ENCODE measurements at places on chromosomes 1 and 21.

GRCh38 chr1:172356620-172357019, 63.9 kb upstream of the C1orf105 start:
- no peak for DNase-seq

GRCh38 chr1:58629031-58629462, 52.0 kb upstream of the TACSTD2 start:
- DNase-seq, result no peak

DNA sequence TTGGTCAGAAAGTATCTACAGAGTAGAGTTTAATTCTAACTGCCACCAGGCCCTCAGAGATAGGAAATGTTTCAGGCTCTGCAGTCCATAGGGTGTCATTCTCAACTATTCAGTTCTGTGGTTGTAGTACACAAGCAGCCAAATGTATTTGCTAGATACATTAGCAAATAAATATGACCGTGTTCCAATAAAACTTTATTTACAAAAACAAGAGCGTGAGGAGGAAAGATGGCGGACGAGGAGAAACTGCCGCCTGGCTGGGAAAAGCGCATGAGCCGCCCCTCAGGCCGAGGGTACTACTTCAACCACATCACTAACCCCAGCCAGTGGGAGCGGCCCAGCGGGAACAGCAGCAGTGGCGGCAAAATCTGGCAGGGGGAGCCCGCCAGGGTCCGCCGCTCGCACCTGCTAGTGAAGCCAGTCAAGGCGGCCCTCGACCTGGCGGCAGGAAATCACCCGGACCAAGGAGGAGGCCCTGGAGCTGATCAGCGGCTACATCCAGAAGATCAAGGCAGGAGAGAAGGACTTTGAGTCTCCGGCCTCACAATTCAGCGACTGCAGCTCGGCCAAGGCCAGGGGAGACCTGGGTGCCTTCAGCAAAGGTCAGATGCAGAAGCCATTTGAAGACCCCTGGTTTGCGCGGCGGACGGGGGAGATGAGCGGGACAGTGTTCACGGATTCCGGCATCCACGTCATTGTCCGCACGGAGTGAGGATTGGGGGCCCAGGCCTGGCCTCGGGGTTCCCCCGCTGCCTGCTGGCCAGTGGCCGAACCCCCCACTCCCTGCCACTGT, 286.1 kb downstream of the LRRC40 start:
- DNase-seq, result no peak

- DNase-seq, result no peak
These were observed 1.0 kb upstream of the SLC6A9 start for GRCh38 chr1:44032170-44032790.

DNA sequence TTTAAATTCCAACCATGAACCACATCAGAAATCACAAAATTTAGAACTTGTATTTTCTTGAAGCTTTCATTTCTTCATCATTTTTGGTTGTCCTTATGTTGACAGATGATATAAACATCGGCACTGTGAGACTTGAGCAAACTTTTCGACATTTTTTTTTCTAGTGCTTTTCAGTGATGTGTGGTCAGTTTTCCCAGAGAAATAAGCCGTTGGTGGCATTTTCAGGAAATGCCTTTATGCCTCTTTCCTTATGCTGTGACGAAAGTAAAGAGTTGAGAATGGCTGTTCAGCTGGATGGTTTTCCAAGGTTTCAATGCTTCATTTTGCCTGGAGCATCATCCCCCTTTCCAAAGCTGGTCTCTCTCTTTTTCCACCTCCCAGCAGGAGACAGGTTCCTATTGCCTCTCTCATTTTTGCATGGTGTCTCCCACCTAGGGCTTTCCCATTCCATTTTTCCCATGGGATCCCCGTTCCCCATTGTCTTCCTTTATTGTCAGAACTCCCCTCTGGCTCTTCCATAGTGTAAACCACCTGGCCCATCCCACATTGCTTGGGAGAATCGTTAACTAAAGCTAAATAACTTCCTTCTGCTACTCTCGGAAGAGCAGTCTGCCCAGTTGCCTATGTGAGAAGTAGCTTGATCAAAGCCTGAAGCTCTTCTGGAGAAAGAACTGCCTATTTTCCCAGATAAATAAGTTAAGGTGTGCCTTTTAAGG, 61.4 kb upstream of the DYNLT5 start:
- DNase-seq, result no peak

- DNase-seq, result no peak
These were observed 311.0 kb downstream of the PTPRU start for GRCh38 chr1:29547300-29547699.

GRCh38 chr1:69305621-69306020, 262.1 kb upstream of the LRRC7 start:
- DNase-seq, result no peak

DNA sequence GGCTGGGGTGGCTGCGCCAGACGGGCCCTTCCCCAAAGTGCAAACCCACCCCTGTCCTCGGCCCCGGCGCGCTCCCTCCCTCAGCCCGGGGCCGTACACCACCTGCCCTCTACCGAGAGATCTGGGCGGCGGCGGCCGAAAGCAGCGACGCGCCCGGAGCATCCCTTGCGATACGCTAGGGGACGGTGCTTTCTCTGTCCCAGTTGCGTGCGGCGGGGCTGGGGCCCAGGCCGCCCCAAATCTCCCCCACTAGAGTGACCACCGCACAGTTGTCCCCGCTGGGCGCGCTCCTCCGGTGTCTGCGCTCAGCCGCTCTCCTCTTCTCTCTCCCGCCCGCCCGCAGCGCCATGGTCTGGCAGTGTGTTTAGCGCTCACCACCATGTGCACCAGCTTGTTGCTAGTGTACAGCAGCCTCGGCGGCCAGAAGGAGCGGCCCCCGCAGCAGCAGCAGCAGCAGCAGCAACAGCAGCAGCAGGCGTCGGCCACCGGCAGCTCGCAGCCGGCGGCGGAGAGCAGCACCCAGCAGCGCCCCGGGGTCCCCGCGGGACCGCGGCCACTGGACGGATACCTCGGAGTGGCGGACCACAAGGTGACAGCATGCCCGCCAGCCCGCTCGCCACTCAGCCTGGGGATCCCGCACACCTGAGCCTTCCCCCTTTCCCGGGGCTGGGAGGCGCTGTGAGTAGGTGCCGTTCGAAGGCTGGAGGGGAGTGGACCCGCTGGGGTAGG, 1.0 kb downstream of the ST6GALNAC5 start:
- DNase-seq, result no peak

DNA sequence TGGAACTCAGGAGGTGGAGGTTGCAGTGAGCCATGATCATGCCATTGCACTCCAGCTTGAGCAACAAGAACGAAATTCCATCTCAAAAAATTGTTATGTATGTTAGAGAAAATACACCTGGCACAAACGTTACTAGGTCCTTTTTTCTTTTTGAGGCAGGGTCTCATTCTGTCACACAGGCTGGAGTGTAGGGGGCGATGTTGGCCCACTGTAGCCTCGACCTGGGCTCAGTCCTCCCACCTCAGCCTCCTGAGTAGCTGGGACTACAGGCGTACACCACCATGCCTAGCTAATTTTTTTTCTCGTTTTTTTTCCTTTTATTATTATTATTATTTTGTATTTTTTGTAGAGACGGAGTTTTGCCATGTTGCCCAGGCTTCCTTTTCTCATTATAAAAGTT, 4.4 kb downstream of the HAX1 start:
- DNase-seq, result no peak

DNA sequence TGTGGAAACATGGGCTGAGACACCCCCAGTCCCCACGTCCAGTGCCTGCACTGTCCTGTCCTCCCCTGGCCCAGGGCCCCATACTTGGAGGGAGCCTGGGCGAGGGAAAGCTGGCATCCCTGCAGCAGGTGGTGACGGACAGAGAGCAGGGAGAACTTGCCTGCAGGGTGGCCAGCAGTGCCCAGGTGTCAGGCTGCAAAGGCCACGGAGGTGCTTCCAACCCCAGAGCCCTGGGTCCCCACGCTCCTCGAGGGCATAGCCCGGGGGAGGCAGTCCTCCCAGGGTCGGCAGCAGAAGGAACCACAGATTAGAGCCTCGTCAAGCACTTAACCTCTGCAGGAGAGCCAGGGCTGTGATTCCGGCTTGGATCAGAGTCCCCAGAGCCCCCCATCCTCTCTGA, 77.5 kb downstream of the ARHGEF16 start:
- no peak for DNase-seq

DNA sequence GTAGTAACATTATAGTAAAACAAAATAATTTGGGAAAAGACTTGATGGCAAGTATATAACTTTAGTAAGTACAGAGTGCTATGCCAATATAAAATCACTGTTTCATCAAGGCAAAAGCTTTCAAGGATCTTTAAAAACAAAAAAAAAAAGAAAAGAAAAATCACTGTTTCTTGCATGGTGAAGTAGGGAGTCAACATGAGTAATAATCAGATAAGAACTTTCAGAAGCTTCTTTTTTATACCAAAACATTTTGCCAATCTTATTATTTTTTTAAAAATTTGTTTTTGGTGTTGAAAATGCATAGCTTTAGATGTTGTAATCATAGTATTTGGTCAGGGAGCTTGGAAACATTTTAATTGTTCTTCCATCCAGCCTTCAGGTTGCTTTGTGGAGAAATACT, 37.2 kb downstream of the CAMSAP2 start:
- DNase-seq, result no peak
